ELF-1 (cell line): ENCODE measurements at places on chromosomes 11 and 22.
A peak's percentile ranks its signal among the peaks of the same experiment; 100 is the strongest.

DNA sequence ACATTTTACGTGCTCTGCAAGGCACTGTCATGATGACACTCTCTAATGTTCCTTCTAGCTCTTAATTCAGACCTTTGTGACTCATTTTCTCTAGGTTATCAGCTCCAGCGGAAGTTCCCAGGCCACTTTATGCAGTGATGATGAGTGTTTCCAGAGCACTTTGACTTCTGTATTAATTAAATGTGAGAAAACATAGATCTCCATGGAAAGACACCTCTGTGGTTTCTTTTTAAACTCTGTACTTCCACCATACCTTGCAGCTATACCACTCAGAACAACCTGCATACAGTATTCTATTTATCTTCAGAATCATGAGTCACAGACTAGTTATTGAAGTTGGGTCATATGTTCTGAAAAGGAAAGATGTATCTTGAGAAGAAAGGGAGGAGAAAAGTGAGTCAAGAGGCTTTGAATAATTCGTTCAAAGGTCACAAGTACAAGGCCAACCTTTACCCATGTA is 175.6 kb upstream of the TENM4 start:
- no peak for DNase-seq

DNA sequence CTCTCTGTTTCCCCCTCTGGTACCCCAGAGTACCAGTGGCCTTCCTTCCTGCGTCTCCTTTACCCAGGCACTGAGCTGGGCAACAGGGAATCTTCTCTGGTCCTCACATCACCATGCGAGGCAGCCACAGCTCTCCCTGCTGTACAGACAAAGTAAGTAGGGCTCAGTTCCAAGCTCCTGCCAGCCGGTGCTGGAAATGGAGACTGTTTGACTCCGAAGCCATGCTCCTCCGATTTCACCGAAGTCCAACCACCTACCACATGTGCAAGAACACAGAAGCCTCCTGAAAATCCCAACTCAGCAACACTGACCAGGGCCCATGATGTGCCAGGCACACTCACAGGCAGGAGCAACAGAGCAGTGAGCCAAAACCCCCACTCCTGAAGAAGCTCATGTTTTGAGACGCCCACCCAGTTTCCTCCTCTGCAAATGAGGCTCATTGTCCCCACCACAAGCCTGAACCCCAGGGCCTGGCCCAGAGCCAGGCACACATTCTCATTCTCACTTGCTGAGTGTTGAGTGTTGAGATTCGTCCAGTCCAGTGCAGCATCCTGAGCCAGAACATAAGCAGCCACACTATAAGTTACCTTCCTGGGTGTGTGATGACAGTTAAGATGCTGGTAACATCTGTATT is 156.0 kb downstream of the MPPED1 start:
- DNase-seq: no peak

DNA sequence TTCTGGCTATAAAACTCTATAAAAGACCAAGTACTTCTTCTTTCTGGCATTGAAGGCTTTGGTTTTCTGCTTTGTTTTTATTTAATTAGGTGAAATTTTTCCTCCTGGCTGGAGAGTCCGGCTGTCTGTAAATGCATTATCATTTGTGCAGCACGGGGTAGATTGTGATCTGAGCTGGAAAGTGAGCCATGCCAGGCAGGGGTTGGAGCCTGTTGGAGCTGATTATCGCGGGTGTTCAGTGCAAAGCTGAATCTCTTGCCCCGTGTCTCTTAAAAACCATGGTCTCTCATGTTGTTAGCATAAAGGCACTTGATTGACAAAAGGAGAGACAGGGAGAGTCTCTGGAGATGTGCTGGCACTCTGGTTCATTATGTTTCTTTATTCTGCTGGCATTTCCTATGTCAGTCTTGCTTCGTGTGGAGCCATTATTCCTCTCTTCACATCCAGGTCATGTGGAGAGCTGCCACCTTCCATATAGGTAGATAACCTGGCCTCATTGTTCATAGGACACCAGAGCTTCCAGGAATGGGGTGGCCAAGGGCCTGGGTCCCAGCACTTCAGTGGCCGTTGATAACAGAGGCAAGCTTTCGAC is 75.2 kb downstream of the LDLRAD3 start:
- no peak for DNase-seq

GRCh38 chr11:110710628-110711381 is 1.4 kb downstream of the ARHGAP20 start:
- DNase-seq: peak; percentile 18

DNA sequence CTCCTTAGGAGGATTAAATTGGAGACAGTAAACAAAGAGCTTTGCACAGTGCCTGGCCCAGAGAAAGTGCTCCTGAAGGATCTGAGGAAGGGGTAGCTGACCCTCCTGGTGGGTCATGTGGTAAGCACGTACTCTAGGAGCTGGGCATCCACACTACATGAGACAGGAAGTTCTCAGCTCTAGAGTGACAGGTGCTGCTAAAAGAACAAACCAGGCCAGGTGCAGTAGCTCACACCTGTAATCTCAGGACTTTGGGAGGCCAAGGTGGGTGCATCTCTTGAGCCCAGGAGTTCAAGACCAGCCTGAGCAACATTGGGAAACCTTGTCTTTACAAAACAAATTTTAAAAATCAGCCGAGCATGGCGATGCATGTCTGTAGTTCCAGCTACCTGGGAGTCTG is 13.1 kb downstream of the SLC43A1 start:
- no peak for DNase-seq

DNA sequence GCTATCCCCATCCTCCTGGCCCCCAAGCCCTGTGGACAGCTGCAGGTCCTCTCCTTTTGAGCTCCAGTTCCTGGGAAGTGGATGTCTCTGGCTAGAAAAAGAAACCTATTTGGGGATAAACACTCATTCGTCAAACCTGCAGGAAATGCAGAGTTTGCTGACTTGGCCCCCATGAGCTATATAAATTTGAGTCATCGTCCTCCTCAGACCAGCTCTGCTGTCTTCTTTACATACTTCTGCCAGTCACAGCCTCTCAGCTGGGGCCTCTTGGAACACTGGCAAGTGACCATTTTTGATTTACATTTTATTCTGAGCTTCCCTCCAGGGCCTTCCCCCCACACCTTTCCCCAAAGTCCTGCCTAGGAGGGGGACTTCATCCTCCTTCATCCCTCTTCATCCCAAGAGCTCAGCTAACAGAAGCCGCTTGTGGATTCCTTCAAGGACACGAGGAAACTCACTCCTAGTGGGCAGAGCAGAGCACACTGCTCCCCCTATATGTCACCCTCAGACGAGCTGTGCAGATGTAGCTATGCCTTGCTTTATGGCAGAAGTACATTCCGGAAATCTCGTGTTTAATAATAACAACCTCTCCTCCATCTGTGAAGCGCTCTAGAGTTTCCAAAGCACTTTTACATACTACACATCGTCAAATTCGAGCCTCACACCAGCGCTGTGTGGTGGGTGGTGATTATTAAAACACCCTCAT is 131.8 kb downstream of the FEZ1 start:
- DNase-seq: no peak
